Epithelial cell of proximal tubule (primary cell): ENCODE measurements at places on chromosomes 1 and 21. TPM values are rescaled to one million over a fixed set of nuclear protein-coding genes. Genes with fewer than 3 reads are reported as not detected.

The PCSK9 gene
- total RNA-seq, result 1.1 and 21.7 TPM in 2 replicates

The NCF2 gene
- total RNA-seq, result 25.6 and 32.0 TPM in 2 replicates

The TMOD4 gene
- total RNA-seq, result 0.46 TPM in 1 of 2 replicates, not detected in the other

The LDLRAD2 gene
- 0.17 TPM in 1 of 2 replicates, not detected in the other for total RNA-seq

The CLCA4 gene
- not detected in 2 replicates for total RNA-seq

The AADACL4 gene
- not detected in 2 replicates for total RNA-seq

The RAB25 gene
- 17.8 and 47.5 TPM in 2 replicates for total RNA-seq
